ENCODE measurements at places on chromosomes 3 and 15. TPM values are rescaled to one million over a fixed set of nuclear protein-coding genes. Genes with fewer than 3 reads are reported as not detected.

DNA sequence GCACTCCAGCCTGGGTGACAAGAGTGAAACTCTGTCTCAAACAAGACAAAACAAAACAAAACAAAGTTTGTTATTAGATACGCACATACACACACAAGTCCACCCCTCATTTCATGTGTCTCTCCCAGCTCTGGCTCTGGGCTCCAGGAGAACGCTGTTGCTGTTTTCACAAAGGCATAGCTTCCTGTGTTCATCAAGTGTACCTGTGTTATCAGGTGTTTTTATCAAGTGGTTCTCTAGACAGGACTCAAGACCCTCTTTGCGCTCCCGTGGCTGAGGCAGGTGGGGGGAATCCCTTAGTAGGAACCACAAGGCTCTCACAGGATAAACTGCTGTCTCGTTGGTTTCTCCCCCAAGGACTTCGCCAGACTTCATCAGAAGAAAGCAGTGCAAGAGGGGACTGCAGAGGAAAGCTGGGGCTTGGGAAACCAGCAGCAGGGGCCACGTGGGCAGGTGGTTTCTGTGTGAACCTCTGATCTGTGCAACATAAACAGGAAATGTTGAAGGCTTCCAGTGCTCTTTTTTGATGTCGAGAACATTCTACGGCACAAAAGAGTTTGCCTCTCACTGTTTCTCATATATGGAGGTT is 6.9 kb upstream of the PPP1R2 start:
- DNase-seq = no peak
- peaks cover 2% of the 10 kb centered on the region for H3K36me3 ChIP-seq
- no peaks in the 10 kb centered on the region for H3K27me3 ChIP-seq
- H3K4me3 ChIP-seq = no peak overlapping the region
- no peak overlapping the region for H3K27ac ChIP-seq
- H3K4me1 ChIP-seq = peaks cover 6% of the 10 kb centered on the region

- no peaks in the 10 kb centered on the region for H3K27me3 ChIP-seq
- peaks cover 2% of the 10 kb centered on the region for H3K36me3 ChIP-seq
- peak; percentile 19 for DNase-seq
- no peaks in the 10 kb centered on the region for H3K4me1 ChIP-seq
- H3K27ac ChIP-seq = no peak overlapping the region
Measured at GRCh38 chr15:42141795-42142667, 14.4 kb downstream of the PLA2G4F start.

VPS13C gene
- 14.2 TPM for total RNA-seq

SLC12A1 gene
- 0.04 TPM for total RNA-seq

DNA sequence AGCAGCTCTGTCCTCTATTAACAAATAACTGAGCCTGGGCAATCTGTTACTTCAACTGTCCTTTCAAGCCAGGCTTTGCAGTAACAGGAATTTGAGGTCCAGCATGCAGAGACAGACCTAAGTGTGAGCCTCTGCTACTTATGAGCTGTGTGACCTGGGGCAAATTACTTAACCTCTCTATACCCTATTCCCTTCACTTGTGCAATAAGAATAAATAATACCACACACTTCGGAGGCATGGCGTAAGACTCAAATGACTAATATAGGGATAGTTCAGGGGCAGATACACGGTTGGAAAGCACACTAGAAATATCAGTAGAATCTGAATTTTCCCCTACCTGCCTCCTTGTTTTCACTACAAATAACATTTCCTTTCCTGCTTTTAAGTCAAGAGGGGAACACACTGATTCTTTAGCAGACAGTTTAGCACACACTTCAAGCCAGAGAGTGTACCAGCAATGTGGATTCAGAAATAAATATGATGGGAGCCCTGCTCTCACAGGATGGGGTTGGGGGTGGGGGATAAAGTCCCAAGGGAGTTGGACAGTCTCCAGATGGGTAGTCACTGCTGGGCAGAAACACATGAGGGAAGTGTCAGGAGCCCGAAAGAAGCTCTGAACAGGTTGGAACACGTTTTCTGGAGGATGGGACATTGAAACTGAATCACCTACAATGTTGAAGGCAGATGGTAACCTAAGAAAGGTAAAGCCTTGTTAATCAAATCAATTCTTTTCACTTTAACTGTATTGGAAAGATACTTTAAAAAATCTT is 61.8 kb upstream of the RBP1 start:
- no peak overlapping the region for H3K27ac ChIP-seq
- no peaks in the 10 kb centered on the region for H3K36me3 ChIP-seq
- H3K27me3 ChIP-seq = no peaks in the 10 kb centered on the region
- DNase-seq = no peak
- H3K4me1 ChIP-seq = no peaks in the 10 kb centered on the region

MUC13 gene
- total RNA-seq = not detected

DNA sequence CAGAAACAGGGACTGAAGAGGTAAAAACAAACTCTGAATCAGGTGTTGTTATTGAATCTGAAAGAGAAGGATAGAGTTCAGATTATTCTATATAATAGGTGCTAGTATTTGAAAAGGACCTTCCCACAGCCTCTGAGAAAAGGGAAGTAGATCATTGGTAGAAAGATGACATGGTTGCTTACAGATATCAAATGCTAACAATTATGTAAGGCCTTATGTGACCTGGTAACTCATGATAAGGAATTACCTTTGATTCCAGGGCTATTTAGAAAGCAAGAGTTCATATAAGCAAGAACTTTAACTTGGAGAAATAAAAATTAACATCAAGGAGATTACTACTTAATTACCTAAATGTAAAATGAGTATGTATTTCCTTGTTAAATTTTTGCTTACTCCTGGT is 7.6 kb downstream of the SLC27A2 start:
- peaks cover 2% of the 10 kb centered on the region for H3K36me3 ChIP-seq
- H3K4me1 ChIP-seq = no peaks in the 10 kb centered on the region
- DNase-seq = no peak
- H3K27me3 ChIP-seq = no peaks in the 10 kb centered on the region
- H3K27ac ChIP-seq = no peak overlapping the region

DNA sequence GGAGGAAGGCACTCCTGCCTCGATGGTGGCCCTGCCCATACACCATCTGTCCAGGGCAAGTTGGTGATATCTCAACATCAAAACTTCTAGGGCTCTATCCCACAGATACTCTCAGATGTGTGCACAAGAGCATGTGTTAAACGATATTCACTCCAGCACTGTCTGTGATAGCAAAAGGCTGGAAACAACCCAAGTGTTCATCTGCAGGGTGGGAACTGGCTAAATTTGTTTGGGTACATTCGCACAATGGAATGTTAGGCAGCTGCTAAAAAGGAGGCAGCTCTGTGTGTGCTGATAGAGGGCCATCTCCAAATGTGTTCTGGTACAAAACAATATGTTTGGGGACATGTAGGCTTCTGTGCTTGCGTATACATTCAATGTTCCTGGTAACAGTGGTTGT is 19.8 kb downstream of the IGDCC4 start:
- H3K4me3 ChIP-seq = no peak overlapping the region
- H3K36me3 ChIP-seq = peaks cover 8% of the 10 kb centered on the region
- no peak for DNase-seq
- peaks cover 3% of the 10 kb centered on the region for H3K4me1 ChIP-seq
- no peaks in the 10 kb centered on the region for H3K27me3 ChIP-seq
- no peak overlapping the region for H3K27ac ChIP-seq

USP50 gene
- total RNA-seq = not detected

STXBP5L gene
- total RNA-seq = 4.7 TPM

DNA sequence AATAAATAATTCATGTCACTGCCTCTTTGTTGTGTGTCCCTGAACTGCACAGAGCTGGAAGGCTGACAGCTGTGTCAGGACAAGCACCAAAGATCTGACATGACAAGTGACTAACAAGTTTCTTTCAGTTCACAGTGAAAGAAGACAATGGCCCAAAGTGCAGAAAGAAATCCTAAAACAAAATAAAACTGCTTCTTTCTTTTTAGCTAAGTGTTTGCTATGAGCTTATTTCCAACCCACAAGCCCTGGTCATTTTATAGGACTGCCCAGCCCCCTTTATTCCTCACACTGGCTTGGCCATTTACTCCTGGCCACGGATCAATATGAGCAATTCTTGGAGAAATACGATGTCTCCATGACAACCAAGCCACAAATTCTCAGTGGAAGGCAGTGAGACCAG is 238.5 kb downstream of the WDR72 start:
- H3K36me3 ChIP-seq = no peaks in the 10 kb centered on the region
- no peak overlapping the region for H3K27ac ChIP-seq
- H3K4me1 ChIP-seq = no peaks in the 10 kb centered on the region
- H3K27me3 ChIP-seq = no peaks in the 10 kb centered on the region
- DNase-seq = no peak
- no peak overlapping the region for H3K4me3 ChIP-seq

DNA sequence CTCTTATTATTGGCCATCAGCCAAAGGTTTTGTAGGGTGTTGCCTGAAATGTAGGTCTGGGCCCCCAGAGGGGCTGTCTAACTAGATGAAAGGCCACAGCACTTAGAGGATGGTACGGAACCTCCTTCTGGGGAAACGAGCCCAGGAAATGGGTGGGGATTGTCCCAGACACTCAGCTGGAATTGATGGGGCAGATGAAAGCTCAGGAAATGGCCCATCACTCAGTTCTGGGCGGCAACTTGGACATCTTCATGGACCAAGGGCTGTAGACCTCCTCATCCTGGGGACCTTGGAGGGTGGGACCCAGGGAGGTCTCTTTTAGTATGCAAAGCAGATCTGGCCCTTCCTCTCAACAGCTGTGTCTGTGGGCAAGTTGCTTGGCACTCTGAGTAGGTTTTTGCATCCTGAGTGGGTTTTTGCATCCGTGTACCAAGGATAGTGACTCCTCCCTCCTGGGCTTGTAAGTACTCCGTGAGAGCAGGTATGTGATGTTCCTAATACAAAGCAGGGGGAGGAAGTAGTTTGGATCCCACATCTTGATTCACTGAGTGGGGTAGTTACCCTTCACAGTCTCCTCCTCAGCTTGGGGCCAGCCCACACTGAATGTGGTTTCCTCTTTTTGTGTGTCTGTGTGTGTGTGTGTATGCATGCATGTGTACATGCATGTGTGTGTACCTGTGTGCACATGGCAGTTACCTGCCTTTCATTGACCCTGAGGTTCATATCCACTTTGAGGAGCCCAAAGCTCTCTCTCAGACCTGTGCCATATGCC is 292.0 kb downstream of the RPLP1 start:
- no peak overlapping the region for H3K27ac ChIP-seq
- H3K4me3 ChIP-seq = no peak overlapping the region
- H3K27me3 ChIP-seq = no peaks in the 10 kb centered on the region
- H3K4me1 ChIP-seq = peaks cover 3% of the 10 kb centered on the region
- H3K36me3 ChIP-seq = peaks cover 6% of the 10 kb centered on the region

DNA sequence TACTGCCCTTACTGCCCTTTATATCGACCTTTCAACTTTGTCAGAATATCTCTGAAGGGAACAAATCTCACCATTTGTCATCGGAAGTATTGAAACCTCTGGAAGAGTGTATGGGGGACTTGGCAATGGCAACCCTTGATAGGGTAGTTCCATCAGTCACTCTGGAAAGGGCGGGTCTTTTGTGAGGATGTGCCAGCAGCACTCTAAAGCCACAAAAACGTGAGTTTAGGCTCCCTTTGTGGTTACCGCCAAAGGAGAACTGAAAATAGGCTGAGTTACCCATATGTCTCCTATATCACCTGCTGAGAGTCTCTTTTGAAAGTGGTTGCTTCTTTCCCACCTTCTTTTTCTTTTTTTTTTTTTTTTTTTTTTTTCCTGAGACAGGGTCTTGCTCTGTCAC is 296.8 kb upstream of the CHRM5 start:
- no peak overlapping the region for H3K4me3 ChIP-seq
- DNase-seq = no peak
- no peaks in the 10 kb centered on the region for H3K36me3 ChIP-seq

DNA sequence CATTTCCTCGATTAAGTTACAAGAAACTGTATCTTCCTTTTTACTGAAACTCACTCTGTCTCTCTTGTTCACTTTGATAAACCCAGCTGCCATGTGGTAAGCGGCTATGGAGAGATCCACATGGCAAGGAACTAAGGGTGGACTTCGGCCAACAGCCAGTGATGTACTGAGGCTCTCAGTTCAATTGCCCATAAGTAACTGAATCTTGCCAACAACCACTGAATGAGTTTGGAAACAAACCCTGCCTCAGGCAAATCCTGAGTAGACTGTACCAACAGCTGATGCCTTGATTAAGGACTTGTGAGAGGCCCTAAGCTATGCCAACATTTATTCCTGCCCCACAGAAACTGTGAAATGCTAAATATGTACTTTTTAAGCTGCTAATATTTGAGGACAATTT is 433.5 kb downstream of the PLOD2 start:
- peaks cover 5% of the 10 kb centered on the region for H3K36me3 ChIP-seq
- DNase-seq = no peak
- no peak overlapping the region for H3K4me3 ChIP-seq

LMCD1 gene
- 22.1 TPM for total RNA-seq

- peaks cover 11% of the 10 kb centered on the region for H3K36me3 ChIP-seq
- no peak overlapping the region for H3K4me3 ChIP-seq
- no peak overlapping the region for H3K27ac ChIP-seq
- no peak for DNase-seq
Measured at GRCh38 chr3:135844386-135844785, 121.1 kb upstream of the PPP2R3A start.

AADACL2 gene
- not detected for total RNA-seq

DNA sequence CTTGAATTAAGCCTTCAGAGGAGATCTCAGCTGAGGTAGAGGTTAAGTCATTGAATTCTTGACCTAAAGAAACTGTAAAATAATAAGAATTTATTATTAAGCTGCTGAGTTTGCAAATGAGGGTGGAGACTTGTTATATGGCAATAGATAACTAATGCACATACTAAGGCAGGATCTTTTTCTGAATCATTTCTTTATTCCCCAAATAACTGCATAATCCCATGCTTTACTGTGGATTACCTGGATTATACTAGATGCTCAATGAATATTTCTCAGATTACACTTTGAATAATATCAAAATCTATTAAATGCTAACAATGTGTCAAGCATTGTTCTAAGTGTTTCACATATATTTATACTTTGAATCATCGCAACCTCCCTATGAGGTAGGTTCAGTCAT is 532.5 kb downstream of the NAALADL2 start:
- DNase-seq = no peak
- no peak overlapping the region for H3K27ac ChIP-seq

GRCh38 chr3:194775731-194776130 is 90.0 kb downstream of the FAM43A start:
- H3K4me3 ChIP-seq = no peak overlapping the region
- DNase-seq = no peak
- no peak overlapping the region for H3K27ac ChIP-seq
- no peaks in the 10 kb centered on the region for H3K27me3 ChIP-seq
- H3K36me3 ChIP-seq = peaks cover 5% of the 10 kb centered on the region

TMCO5A gene
- total RNA-seq = not detected

DNA sequence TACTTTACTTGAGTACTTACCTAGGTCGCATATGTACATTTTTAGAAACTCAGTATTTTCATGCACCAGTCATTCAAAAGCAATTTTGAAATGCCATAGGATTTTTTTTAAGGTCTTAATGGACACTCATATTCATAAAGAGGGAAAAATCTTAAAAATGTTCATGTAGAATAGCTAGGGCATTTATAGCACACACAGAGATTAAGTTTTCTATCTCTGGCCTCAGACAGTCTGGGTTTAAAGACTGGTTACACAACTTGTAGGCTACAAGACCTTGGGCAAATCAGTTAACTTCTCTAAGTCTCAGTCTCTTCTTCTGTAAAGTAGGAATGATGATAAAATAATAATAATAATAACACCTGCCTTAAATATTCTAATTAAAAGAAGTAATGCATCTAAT is 48.5 kb upstream of the UBP1 start:
- no peak for DNase-seq
- no peaks in the 10 kb centered on the region for H3K36me3 ChIP-seq
- no peak overlapping the region for H3K27ac ChIP-seq
- H3K27me3 ChIP-seq = no peaks in the 10 kb centered on the region
- no peaks in the 10 kb centered on the region for H3K4me1 ChIP-seq

GRCh38 chr15:101642361-101642760 is 9.8 kb downstream of the TM2D3 start:
- no peak overlapping the region for H3K4me3 ChIP-seq
- DNase-seq = no peak
- H3K36me3 ChIP-seq = peaks cover 59% of the 10 kb centered on the region
- H3K4me1 ChIP-seq = no peaks in the 10 kb centered on the region

Data from H9 (cell line).